ENCODE measurements at places on chromosomes 7 and 10.
A peak's percentile ranks its signal among the peaks of the same experiment; 100 is the strongest.

DNA sequence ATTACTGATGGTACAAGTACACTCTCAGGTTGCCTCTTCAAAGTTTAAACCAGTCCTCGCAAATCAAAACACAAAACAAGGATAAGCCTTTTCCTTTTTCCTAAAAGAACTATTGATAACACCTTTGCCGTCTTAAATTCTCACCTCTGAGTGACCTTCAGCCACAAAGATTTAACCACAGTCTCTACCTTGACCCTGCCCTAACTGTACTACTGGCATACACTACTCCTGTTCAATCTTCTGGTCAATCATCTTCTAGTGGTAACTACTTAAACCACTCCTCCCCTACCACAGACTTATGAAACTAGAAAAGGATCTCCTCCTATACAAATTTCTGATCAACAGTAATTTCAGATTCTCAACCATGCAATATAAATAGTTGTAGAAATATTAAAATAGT lies 15.1 kb downstream of the UPF2 start:
- DNase-seq: no peak

GRCh38 chr10:84175436-84175835 lies 1.8 kb downstream of the GPR15LG start:
- DNase-seq: no peak

DNA sequence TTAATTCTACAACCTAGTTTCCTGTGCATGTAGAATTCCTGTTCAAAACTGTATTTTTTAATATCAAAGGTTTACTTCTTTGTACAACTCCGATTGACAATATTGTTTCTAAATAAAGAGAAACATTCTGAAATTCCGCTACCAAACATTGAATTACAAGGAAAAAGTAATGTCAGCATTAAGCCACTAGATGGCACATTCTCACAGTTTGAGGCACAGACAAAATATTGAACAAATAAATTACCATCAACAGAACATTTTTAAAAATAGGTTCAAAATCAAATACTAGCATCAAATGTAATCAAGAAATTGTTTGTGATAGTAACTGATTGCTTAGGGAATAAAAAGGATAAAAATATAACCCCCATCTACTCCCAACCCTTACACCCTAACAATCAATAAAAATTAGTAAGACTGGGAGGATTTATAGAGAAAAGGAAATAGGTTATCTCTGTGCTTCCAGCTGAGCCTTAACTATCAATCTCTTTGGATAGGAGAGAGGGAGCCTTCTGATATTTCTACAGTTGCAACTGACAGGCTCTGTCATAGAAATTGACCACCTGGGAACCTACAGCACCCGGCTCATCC lies 86.6 kb upstream of the C7orf33 start:
- no peak for DNase-seq

- DNase-seq: no peak
These were observed at the start of gene NACAD for GRCh38 chr7:45088821-45089340. Gene NACAD, minus strand, starts transcription at chr7:45088969. Its CDS starts 75 bp downstream, at chr7:45088894.

DNA sequence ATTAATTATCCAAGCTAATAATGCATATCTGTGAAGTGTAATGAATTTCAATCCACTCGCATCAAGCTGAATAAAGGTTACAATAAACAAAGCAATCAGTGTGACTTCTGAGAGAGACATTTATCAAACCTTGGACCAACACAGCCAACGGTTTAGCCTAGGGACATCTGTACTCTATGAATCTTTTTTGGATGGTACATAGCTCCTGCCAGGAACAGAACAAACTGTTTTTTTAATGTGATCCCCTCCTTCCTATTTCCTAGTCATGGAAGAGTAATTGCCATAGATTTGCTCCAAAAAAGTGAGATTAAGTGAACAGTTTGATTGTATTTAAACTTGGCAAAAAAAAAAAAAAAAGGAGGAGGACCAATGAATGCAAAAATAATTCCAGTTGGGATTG lies 11.2 kb upstream of the NRCAM start:
- DNase-seq: no peak

GRCh38 chr10:42769673-42770072 lies 12.9 kb upstream of the BMS1 start:
- no peak for DNase-seq

- DNase-seq: no peak
These were observed 5.6 kb downstream of the LRRTM3 start for GRCh38 chr10:66931340-66931948.

- DNase-seq: no peak
These were observed 979 bp upstream of the NODAL start for GRCh38 chr10:70442332-70442988.

- no peak for DNase-seq
These were observed 228.1 kb downstream of the WDR11 start for GRCh38 chr10:121079226-121079625.

- no peak for DNase-seq
These were observed 388.4 kb upstream of the FZD8 start for GRCh38 chr10:36030516-36030915.

DNA sequence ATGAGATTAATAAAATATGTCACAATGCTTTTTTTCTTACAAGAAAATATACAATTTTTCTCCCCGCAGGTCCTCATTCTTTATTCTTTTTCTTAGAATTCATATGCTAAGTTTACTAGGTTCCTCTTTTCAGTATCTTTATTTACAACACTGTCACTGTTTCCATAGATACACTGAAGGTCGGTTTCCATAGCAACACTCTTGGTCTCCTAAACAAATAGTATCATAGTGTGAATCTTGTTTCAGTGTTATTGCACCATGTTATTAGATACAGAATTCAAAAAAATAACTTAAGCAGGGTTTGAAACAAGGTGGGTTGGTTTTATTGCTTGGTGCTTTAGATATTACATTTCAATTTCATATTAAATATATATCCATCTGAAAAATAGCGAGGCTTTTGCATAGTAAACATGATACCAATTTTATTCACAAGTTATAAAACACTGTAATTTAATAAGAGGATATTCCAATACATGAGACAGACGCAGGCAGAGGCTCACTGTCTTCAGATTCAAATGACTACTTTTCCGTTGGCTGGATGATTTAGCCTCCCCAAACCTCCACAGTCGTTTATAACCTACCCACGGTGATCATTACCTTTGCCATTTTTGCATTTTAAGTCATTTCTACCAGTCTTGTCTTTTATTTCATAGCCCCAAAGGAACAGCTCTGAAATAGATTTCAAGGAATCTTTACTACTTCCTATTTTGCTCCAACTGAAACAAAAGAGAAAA lies 88.9 kb upstream of the KLF6 start:
- no peak for DNase-seq

GRCh38 chr7:113159746-113160339 lies 41.5 kb upstream of the SMIM30 start:
- no peak for DNase-seq

DNA sequence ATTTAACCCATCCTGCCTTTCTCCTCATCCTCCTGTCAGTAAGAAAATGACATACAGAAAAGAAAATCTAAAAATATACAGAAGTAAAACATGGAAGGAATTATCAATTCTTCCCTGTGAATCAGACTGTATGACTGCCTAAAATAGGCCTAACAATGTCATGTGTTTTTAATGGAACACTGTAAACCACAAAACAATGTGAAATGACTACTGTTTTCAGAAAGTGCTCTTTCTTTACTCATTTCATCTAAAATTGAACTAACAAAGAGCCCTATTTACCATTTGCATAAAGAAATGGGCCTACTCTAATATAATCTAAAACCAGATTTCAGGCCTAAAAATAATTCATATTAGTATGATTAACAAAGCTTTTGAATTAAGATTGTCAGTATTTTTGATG lies 35.7 kb downstream of the SEMA3E start:
- DNase-seq: no peak

DNA sequence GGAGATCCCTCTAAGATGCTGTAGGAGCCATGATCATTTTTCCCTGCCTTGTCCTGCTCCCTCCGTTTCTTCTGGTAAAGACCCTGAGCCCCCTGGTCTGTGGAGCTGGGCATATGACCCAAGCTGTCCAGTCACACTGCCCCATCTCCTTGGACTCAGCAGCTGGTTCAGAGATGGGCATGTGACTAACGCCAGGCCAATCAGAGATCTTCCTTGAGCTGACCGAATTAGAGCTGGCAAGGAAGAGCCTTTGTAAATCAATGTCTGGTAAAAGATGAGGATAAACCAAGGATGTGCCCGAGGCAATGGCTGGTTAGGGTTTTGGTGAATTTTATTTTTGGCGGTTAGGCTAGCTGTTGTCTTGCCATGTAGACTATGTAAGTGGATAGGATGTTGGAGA lies 173.3 kb downstream of the LCOR start:
- no peak for DNase-seq

GRCh38 chr10:80260295-80261243 lies 28.9 kb downstream of the MAT1A start:
- DNase-seq: no peak

DNA sequence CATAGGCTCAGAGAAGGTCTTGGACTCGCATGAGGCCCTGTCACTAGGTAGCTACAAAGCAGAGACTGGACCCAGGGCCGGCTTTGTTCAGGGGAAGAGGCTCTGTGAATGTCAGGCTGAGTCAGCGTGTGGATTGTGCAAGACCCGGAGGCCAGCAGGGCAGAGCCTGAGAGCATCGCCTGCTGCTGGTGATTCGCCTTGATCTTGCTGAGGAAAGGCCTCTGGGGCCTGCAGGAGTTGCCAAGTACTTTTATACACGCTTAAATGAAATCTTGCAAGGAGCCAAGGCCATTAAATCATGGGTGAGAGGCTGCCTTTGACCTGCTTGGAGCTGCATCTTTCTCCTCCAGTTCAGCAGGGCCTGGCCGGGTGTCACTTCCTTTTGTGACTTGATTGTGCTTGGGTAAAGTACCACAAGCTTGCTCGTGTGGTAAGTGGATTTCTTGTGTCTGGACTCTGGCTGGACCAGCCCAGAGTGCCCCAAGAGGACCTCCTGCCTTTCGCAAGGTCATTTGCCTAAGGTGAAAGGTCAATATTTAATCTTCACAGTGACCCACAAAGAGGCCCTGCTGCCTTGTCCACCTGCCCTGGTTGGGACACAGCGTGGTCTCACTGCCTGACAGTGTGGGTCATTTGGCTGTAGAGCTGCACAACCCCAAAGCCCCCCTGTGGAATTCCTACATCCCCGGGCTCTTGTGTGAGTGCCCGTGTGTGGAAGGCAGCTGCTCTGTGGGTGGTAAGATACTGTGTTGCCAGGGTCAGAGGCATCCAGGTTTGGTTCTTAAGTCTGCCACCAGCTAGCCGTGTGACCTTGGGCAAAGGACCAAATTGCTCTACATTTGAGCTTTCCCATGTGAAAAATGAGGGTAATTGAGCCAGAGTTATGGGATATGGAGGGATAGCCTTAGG lies 38.6 kb upstream of the SH2D4B start:
- DNase-seq: peak; percentile 42

Measured in activated T-helper 1 cell treated with anti-CD3 and anti-CD28 coated beads, Interleukin-2, amount 50 U/mL, for 16 hours (primary cell).